Tongue (tissue), 3 donors: ENCODE measurements at places on chromosomes 3 and 15. TPM values are rescaled to one million over a fixed set of nuclear protein-coding genes. Genes with fewer than 3 reads are reported as not detected.

DNA sequence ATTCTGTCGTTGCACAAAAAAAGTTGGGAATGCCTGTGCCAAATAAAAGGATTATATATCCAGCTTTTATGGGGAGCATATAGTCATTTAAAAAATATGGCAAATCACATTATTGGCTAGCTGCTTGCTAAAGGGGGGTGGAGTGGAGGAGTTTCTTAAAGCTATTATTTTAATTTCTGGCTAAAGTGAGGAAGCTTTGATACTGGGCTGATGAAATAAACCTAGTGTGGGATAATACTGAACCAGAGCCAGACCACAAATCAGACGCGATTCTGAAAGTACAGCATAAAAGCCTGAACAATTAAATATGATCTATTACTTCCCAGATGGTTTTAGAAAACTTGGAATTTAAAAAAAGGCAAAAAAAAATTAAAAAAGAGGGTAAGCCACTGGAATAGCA is 14.4 kb downstream of the POLR2M start:
- DNase-seq: no peak

GRCh38 chr3:129622226-129622874 is 15.9 kb upstream of the PLXND1 start:
- no peak for DNase-seq

- DNase-seq: peak; percentile 54
Measured at GRCh38 chr15:86645925-86646500, 566.3 kb downstream of the AGBL1 start.

DNA sequence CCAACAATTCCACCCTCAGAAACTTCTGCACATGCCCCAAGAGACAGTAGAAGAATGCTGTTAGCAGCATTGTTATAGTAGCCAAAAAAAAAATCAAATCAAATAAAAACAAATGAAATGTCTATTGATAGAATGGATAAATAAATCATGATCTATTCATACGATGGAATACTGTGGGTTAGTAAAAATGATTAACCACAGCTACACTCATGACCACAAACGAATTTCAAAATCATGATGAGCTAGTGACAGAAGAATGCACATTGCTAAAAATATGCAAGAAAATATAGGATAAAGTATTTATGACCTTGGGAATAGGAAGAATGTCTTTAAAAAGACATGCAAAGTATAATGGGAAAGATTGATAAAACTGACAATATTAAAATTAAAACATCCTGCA is 57.5 kb upstream of the ACAN start:
- no peak for DNase-seq

The CAND2 gene
- 58.5 TPM for total RNA-seq

DNA sequence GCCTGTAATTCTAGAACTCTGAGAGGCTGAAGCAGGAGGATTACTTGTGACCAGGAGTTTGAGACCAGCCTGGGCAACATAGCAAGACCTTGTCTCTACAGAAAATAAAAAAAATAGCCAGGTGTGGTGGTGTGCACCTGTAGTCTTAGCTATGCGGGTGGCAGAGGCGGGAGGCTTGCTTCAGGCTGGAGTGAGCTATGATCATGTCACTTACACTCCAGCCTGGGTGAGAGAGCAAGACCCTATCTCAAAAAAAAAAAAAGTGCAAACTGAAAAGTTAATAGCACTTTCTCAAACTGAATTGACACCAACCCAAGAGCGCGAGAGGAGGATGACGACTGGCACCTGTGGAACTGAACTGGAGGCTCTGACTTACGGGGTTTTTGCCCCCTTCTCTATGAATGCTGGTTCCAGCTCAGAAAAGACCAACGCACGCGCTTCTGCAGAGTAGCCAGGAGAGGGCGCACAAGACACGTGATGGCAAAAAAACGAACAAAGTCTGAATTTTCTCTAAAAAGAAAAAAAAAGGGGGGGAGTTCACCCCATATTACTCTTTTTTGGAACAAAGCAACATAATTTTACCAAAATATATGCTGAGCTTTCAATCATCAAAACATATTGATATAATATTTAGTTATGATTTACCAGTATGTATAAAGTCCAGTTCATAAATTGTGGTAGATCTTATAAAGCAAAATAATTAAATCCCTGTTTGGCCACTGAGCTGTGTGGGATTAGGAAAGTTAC is 23.7 kb downstream of the CFAP92 start:
- DNase-seq: peak; percentile 74

The UQCRC1 gene
- total RNA-seq: 465 TPM

The ASB14 gene
- total RNA-seq: 3.4 TPM

DNA sequence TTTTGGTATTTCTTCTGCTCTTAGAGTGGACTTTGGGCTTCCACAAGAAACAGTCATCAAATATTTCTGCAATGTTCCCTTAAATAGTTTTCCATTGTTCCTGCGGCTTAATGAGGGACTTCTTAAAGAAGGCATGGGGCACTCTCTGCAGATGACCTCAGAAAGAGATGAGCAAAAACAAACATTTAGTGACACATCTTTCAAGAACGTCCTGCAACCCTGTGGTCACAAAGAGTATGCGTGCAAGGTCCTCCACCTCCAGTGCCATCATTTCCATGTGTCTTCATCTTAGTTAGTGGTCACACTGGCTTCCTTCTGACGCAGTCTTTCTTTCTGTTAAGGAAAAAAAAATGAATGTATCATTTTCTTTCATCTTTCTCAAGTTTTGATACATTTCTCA is 56.2 kb downstream of the GREM1 start:
- DNase-seq: no peak

The GOLGA6L6 gene
- not detected for total RNA-seq

GRCh38 chr15:58182460-58183163 is 44.4 kb downstream of the AQP9 start:
- DNase-seq: peak; percentile 75

The IGSF11 gene
- 4.0 TPM for total RNA-seq

- no peak for DNase-seq
Measured at GRCh38 chr3:133964547-133964946, 65.2 kb downstream of the SLCO2A1 start.

GRCh38 chr15:33618350-33618749 is 307.6 kb downstream of the RYR3 start:
- peak; percentile 6 for DNase-seq

DNA sequence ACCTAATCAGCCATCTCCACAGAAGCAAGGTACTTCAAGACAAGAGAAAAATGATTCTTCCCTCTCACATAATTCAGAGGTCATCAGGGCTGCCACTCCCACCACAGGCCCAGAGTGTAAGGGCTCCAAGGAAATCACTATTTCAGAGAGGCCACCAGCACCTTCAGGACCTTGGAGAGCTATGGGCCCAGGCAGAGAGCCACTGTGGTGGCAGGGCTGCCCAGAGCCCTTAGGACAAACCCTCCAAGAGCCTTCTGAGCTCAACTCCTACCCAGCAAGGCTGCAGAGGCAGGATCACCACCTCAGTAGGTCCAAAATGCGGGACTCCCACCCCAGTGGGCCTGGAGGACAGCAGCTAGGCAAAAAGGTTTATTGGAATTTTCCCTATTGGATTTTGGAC is 17.9 kb upstream of the FAN1 start:
- DNase-seq: peak; percentile 31

The CFAP100 gene
- not detected for total RNA-seq

GRCh38 chr3:60582288-60582687 is 669.0 kb downstream of the FHIT start:
- peak; percentile 42 for DNase-seq

The RHOV gene
- 11.8 TPM for total RNA-seq

DNA sequence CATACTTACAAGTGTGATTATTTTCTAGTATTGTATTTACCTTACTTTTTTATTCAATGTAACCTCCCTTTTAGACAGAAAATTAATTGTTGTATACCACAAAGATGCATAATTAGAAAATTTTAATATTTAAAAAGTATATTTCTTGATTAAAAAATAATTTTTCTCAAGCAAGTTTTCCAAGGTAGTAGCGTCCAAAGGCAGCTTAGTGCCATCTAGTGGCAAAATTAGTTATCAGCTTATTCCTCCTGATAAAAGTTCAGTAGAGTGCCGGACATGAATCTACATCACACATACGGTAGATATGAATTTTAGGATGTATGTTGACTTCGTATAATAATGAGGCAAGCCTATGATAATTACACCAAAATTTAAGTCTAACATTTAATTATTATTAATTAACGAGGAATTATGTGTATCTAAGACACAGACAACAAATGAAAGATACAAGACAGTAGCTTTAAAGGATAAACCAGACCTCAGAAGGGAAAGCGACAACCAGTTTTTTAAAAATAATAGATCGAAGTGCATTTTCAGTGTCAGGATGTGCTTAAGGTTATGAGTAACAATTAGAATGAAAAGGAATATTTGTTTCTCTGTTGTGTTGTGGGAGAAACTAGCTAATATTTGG is 405.9 kb downstream of the ROBO1 start:
- DNase-seq: peak; percentile 75
